Fibroblast of skin of scalp (primary cell): ENCODE measurements at places on chromosomes 3 and 15.

GRCh38 chr15:78987556-78988360, 42.9 kb upstream of the CTSH start:
- no peak for DNase-seq

- peak; percentile 97 for DNase-seq
Observed at GRCh38 chr3:172153335-172153861, 114.0 kb downstream of the FNDC3B start.

DNA sequence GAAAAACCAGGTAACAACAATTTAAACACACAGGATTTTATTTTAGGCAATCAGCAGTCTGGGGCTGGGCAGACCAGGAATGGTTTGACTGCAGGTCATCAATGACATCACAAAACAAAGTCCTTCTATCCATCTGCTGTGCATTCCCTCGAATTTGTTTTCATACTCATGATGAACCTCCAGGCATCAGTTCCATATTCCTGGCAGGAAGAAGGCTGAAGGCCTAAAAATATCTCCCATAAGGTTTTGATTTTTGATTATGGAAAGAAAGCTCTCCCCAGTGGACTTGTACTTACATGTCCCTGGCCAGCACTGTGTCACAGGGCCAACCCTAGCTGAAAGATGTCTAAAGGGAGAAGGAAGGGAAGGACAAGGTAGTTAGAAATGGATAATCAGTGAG, 107.4 kb downstream of the PEAK1 start:
- peak; percentile 72 for DNase-seq

GRCh38 chr3:53145713-53146080, 15.3 kb upstream of the PRKCD start:
- DNase-seq = no peak

DNA sequence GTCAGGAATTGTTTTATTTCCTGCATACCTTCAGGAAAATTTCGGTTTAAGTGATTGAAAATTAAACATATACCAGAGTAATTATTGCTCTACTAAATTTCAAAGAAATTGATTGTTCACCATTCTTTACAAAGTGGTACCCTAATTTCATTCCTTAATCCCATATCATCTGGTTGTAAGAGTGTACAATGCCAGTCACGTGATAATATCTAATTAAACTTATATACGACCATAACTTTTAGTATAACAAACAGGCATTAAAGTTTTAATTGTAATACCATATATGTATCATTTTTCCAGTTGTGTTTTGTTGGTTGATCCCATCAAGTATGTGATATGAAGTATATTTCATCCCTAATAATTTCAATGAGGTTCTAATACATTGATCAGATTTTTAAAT, 74.8 kb upstream of the PLSCR5 start:
- no peak for DNase-seq

GRCh38 chr3:16523778-16524177, 10.3 kb upstream of the RFTN1 start:
- peak; percentile 20 for DNase-seq

GRCh38 chr3:128619146-128619890, 31.3 kb downstream of the RPN1 start:
- peak; percentile 51 for DNase-seq

DNA sequence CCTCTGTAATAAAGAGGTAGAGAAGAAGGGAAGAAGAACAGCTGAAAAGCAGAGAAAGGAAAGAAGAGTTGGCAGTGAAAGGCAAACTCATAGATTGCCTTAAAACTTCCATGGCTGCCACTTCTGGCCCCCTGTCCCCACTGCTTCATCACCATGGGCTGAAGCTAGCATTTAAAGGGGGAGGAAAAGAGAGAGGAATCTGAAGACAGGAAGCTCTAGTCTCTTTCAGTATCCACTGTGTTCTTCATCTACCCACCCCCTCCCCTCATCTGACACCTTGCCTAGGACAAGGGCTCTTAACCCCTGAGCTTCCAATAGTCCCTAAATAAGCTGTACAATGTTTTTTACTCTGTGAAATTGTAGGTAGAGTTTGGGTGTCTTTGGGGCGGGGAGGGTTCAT, 60.6 kb downstream of the ALCAM start:
- no peak for DNase-seq

DNA sequence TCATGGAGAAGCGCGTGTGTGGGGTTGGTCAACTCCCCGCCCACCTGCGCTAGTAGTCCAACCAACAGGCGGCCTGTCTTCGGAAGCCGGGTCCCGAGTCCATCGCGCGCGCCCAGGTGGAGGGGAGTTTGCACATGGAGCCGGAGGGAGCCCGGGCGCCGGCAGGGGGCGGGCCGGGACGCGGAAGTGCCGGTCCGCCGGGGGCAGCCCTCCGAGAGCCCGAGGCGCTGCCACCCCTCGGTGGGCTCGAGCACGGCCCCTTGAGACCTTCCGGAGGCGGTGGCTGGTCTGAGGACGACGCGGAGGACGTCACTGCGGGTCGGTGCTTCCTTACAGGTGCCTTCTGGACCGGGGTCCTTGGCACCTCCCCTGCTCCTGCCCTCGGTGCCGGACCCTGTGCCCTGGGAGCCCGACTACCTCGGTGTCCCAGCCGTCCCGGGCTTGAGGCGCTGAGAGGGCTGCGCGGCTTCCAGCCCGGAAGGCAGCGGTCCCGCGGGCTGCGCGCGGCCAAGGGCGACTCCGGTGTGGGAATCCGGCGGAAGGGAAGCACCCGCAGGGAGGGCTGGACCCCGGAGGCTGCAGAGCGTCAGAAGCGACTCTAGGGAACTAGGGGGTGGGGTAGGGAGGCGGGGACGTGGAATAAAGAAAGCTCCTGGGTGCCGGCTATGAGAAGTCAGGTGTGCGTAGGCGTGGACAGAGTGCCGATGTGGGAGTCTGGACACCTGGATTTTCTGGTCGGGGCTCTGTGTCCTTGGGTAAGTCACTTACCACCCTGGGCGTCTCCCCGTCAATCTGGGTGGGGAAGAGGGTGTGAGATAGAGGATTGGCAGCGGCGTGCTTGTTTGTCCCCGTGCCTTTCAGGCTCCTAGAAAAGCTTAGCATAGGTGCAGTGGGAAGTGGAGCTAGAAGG, 212.3 kb downstream of the FGF12 start:
- no peak for DNase-seq

GRCh38 chr3:17115186-17115585, 230.4 kb downstream of the PLCL2 start:
- no peak for DNase-seq

GRCh38 chr3:123658118-123658851, 73.4 kb upstream of the HACD2 start:
- DNase-seq = peak; percentile 81

- DNase-seq = no peak
Observed at GRCh38 chr3:144104679-144105078, 133.1 kb downstream of the DIPK2A start.

- DNase-seq = no peak
Observed at GRCh38 chr15:49314716-49315115, 108.3 kb upstream of the FGF7 start.

- DNase-seq = no peak
Observed at GRCh38 chr3:71903936-71904335, 119.0 kb upstream of the PROK2 start.

DNA sequence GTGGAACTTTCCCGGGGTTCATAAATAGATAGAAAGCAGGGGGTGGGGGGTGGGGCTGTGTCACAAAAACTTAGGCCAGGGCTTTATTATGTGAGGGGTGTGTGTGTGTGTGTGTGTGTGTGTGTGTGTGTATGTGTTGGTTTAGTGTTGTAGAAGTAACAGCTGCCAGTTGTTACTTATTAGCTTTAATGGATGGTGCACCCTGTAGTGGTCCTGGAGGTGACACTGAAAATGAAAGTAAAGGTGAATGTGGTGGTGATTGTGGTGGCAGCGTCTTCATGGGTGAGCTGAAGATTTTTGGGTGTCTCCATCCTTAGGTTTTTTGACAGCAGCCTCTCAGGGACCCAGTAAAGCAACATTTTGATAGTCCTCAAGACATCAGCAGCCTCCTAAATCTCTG, 449.9 kb downstream of the PDCD6IP start:
- no peak for DNase-seq

GRCh38 chr3:54443561-54444161, 321.3 kb downstream of the CACNA2D3 start:
- DNase-seq = no peak

DNA sequence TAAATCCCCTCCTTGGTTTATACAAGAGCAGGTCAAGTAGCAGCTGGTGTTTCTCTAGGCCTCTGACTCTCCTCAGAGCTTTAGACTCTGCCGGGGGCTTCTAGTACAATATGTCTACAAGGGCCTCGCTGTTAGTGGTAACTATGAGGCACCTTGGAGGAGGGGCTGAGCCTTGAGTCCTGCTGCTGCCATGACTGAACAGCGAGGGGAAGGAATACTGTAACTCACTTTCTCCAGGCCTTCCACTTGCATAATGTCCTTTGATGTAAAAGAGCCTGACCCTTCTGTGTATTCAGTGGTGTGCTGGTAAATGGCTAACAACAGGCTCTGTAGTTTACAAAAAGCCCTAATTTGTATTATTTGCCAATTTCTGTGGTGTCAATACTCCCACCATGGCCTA, 27.8 kb downstream of the DRD3 start:
- no peak for DNase-seq

- no peak for DNase-seq
Observed at GRCh38 chr3:186963636-186964035, 33.3 kb downstream of the ST6GAL1 start.

DNA sequence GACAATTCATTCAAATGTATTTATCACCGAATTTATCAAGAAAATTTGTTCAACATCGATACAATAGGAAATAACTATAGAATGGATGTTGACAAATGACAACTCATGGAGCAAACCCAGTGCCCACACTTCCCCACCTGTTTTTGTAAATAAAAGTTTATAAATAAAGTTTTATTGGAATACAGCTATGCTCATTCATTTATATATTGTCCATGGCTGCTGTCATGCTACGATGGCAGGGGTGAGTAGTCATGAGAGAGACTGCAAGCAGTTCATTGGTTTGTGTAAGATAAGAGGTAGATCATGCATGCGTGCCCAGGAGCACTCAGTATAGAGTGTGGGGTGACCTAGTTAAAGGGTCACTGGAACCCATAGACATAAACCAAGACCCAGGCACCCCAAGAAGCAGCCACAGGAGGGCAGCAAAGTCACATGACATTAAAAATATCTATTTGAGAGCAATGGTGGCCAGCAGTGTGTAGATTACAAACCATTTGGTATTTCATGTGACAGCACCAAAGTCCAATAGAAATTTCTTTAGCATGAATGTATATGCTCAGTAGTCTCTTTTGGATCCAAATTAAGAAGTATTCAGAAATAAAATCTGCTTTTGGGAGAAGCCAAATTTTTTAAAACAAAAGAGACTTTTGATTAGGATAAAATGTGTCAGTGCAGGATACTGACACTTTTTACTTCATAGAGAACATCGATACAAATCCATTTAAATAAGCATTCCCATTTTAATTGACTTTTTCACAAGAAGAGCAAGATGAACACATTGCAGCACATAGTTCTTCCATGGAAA, 794.8 kb downstream of the MCTP2 start:
- peak; percentile 61 for DNase-seq

GRCh38 chr3:37967260-37967881, 23.2 kb upstream of the VILL start:
- DNase-seq = peak; percentile 70

DNA sequence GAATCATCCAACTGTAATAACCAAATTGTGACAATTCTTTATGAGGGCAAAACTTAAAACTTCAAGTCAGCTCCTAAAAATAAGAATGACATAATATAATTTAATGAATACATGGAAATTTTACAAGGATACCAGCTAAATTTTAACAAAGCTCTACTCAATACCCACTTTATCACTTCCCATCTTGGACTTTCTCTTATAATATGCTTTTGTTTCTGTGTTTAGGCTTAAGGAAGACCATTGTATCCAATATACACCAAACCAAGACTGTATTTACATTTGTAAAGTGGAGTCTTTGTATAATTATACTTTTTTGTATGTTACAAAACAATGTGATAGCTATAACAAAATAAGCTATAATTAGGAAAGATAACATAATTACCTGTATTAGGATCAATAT, 16.8 kb downstream of the ATP13A3 start:
- no peak for DNase-seq

DNA sequence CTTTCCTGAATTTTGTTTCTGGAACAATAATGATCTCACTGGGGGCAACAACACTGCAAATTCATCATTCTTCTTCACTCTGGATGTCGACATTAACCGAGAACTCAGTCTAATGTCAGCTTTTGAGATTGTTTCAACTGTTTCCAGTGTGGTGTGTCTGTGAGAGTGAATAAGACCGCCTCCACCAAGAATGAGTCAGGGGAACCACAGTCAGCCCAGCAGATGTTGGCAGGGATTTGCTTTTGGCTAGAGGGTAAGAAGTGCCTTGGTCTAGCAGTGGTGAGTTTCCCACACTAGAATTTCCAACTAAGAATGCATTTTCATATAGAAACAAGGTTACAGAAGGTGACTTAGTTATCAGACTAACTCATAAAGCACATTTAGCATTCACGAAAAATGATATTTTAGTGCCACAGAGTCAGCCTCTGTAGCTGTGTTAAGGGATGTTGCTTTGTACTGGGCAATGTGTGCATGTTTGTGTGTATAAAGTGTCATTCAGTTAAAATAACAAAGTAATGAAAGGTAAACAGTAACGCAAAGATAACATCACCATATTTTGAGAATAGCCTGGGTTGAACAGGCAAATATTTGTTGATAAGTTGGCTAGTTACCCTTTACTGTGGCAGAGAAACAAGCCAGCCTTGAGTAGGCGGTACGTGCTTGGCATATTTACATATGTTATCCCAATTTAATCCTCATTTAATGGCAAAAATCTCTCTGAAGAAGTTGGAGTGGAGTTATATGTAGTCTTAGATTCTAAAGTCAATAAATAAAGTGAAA, 33.8 kb downstream of the DRD3 start:
- DNase-seq = peak; percentile 85

DNA sequence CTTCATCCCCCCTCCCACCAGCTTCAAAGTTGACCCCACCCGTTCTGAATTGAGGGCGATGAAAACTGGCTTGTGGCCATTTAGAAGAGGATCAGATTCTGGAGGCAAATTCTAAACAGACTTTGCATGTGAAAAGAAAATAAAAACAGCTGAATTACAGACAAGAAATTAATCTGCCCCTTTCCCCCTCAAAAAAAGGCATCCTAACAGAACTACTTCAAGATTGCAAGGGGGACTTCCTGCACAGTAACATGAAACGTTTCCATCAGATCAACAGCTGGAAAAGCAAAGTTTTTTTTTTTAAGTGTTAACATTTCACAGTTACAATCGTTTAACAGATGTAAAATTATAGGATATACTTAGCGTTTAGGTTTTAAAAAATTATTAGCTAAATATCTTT, 229.3 kb downstream of the RORA start:
- DNase-seq = no peak
